Activated T-helper 1 cell treated with anti-CD3 and anti-CD28 coated beads, Interleukin-2, amount 50 U/mL, for 16 hours (primary cell): ENCODE measurements at places on chromosomes 3 and 15.
A peak's percentile ranks its signal among the peaks of the same experiment; 100 is the strongest.

GRCh38 chr15:39414201-39414600 lies 166.7 kb upstream of the THBS1 start:
- DNase-seq: no peak

- DNase-seq: no peak
Measured at GRCh38 chr3:195856410-195857084, 44.8 kb upstream of the MUC4 start.

DNA sequence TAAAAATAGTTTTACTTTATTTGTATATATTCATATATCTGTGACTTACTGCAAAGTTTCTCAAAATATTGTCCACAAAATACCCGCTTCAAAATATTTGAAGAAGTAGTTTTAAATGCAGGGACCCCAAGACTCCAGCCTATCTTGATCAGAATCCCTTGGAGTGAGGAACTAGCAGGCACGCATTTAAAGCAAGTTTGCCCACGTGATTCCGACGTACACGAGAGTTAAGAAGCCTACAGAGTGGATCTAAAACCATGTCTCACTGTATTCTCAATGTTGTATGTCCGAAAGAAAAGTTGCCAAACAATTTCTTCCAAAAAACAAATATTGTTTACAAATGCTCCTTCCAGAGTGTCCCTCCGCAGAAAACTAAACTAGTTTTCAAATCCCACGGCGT lies 1.7 kb downstream of the GABRB3 start:
- DNase-seq: no peak

- no peak for DNase-seq
Measured at GRCh38 chr3:49723296-49723627, 489 bp downstream of the GMPPB start.

DNA sequence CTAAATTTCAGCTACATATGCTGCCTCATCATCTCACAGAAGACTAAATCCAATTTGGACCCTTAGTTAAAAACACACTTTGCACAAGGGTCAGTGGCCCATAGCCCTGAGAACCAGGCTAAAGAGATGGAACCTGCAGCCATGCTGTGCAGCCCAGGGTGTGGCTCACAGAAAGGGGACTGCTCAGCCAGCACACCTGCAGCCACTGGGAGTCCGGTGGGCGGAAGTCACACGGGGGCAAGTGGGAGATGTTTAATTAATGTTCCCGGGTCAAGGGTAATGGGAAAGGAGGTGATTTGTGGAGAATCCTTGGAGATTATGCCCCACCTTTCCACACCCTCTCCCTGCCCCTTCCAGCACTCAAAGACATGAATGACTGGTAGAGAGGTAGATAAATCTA lies 467.4 kb downstream of the EPHB1 start:
- DNase-seq: no peak

GRCh38 chr15:69119001-69119400 lies 41.4 kb upstream of the GLCE start:
- no peak for DNase-seq

- DNase-seq: no peak
Measured at GRCh38 chr15:26935322-26935721, 35.7 kb upstream of the GABRG3 start.

GRCh38 chr3:150033721-150034120 lies 63.0 kb upstream of the PFN2 start:
- no peak for DNase-seq

- DNase-seq: no peak
Measured at GRCh38 chr3:184058029-184058428, 5.2 kb downstream of the HTR3C start.

DNA sequence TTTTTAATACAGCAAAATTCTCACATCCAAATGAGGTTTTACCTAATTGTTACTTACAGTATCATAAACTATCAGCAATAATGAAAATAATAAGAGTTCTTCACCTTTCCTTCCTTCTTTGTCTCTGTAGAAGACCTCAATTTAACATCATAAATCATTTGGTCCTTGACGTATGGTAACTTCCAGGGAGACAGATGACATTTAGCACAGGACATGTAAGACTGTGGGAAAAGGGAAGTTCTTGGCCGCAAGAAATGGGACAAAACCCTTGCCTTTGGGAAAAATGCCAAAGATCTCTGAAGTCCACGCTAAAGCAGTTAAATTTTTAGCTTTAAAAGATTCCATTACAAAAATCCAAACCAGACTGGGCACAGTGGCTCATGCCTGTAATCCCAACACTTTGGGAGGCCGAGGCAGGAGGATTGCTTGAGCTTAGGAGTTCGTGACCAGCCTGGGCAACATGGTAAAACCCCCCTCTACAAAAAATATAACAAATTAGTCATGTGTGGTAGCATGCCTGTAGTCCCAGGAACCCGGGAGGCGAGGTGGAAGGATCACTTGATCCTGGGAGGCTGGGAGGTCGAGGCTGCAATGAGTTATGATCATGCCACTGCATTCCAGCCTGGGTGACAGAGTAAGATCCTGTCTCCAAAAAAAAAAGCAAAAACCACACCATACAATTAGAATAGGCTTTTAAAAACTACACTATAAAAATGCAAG lies 8.8 kb downstream of the PTPN9 start:
- DNase-seq: no peak

- no peak for DNase-seq
Measured at GRCh38 chr15:57704441-57704840, 2.1 kb upstream of the POLR2M start.

- no peak for DNase-seq
Measured at GRCh38 chr3:197522183-197522715, 33.5 kb downstream of the BDH1 start.

GRCh38 chr3:115092220-115092791 lies 54.8 kb downstream of the ZBTB20 start:
- peak; percentile 14 for DNase-seq

DNA sequence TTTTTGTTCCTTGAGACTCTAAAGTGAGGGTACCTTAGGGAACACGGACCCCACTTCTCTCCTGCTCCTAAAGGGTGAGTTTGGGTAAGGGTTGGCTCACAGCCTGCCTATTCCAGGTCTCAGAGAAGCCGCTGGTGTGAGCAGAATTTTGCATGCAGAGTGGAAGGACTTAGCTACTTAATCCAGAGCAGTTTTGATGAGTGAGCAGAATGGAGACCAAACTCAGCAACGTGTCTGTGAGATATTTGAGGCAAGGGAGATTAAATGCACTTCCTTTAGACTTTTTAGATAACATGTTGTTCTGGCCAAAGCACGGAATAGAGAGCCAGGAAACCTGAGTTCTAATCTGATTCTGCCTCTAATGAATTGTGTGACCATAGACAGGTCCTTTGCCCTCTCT lies 5.1 kb downstream of the SLC24A1 start:
- DNase-seq: no peak

- DNase-seq: no peak
Measured at GRCh38 chr3:146160964-146161662, at the start of gene PLOD2. PLOD2 (minus strand) TSS chr3:146161184; CDS start chr3:146160989, 195 bp downstream.

GRCh38 chr3:81741216-81741615 lies 20.2 kb downstream of the GBE1 start:
- no peak for DNase-seq

- DNase-seq: no peak
Measured at GRCh38 chr3:128167973-128168674, 14.8 kb downstream of the EEFSEC start.

DNA sequence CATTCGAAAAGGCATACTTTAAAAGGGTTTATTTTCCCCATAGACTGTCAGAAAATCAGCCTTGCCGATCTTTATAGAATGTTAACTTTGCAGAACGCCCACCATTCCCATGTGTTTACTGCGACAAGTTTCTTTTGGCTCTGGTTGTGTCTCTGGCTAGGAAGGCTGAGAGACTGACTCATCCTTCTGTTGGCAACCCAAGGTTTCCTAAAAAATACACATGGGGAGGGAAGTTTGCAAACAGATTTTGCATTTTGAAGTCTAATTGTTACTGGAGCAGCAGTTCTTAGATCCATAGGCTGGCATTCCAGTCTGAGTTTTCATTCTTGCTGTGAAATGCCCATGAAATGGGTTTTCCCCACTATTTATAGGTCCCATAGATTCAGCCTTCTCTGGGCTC lies 37.9 kb upstream of the MINAR1 start:
- DNase-seq: no peak

DNA sequence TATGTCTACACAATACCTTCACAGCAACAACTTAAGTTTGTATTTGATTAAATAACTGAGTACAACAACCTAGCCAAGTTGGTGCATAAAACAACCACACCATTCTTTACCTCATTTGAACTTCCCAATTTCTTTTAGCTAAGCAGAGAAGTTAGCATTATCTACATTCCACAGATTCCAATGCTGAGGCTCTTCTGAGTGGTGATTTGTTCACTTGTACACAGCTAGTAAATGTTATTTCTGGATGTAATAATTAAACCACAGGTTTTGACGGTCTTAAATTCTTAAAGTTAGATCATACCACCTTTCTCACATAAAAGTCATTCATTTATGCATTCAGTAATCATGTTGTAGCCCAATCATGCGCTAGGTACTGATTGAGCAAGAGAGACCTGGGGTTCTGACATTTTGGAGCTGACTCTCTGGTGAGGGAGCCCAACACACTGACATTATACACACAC lies 102.5 kb downstream of the SST start:
- DNase-seq: no peak

DNA sequence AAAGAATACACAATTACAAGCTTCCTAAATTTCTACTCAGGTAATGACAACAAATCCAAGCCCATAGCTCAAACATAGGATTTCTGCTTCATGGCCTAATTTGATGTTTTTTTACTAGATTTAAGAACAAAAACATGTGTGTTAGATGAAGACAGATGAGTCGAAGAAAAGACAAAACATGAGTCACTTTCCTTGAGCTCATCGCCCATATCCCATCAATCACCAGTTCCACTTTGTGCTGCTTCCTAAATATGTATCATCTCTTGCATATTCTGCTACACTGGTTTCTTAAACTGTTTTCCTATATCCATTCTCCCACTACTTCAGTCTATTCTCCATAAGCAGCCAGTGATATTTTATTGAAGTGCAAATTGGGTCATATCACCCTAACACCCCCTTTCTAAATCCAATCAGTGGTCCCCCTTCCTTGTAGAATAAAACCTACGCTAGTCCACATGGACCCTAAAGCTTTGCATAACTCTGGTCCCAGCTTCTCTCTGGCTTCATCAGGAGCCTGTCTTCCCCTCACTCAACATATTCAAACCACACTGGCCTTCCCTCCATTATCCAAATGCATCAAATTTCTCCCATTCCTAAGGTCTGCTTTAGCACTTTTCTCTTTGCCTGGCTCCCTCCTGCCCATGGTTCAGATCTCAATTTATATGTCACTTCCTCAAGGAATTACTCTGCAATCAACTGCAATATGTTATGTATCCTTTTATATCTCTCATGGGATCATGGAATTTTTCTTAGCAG lies 1033.9 kb downstream of the FHIT start:
- no peak for DNase-seq

GRCh38 chr3:113249601-113250000 lies 38.2 kb downstream of the BOC start:
- no peak for DNase-seq

DNA sequence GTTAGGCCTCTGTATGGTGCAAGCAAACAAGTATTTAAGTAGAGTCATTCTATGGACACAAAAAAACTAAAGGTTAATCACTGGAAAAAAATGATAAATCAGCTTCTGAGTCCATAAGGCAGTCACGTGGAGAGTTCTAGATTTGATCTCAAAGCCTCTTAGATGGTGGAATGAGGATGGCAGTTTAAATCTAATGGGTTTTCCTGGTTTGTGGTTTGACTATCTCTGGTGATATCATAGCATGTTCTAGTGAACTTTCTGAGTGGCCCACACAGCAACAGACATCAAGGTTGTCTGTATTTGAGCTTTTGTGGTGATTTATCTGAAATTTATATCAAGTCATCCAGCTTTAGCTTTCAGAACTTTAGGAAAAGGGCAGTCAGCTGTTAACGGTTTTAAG lies 52.4 kb downstream of the ILDR1 start:
- DNase-seq: no peak

- peak; percentile 75 for DNase-seq
Measured at GRCh38 chr3:141231101-141231951, at the start of gene PXYLP1. PXYLP1 (plus strand) TSS chr3:141231825; CDS start chr3:141260176, 28,351 bp downstream.

GRCh38 chr3:56911363-56911762 lies 109.6 kb upstream of the ARHGEF3 start:
- DNase-seq: no peak

- no peak for DNase-seq
Measured at GRCh38 chr15:68464448-68465090, 32.6 kb upstream of the ITGA11 start.

DNA sequence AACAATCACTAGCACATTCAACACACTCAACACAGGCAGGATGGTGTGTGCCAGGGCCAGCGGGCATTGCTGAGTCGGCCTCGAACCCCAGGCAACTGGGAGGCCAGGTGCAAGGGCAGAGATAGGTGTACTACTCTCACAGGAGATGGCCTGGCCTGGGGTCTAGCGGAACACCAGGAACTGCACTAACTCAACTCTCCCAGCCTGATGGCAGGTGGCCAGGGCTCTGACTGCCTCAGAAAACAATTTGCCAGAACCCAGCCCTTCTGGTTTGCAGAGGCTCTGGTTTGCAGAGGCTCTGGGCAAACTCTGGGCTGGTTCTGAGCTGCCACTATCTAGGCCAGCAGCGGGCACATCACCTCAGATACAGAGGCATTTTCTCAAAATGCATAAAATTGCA lies 229.2 kb upstream of the CHRNA7 start:
- no peak for DNase-seq

- no peak for DNase-seq
Measured at GRCh38 chr3:195356151-195357086, 85.5 kb upstream of the XXYLT1 start.

- DNase-seq: no peak
Measured at GRCh38 chr15:67564021-67564967, 21.8 kb downstream of the MAP2K5 start.

DNA sequence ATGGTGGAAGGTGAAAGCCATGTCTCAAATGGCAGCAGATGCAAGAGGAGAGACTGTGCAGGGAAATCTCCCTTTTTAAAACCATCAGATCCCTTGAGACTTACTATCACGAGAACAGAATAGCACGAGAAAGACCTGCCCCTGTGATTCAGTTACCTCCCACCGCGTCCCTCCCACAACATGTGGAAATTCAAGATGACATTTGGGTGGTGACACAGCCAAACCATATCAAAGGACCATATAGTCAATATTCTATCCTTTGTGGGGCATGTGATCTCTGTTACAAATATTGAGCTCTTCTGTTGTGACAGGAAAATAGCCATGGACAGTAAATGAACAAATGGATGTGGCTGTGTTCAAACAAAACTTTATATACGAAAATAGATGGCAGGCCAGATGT lies 77.2 kb upstream of the ACKR4 start:
- DNase-seq: no peak

DNA sequence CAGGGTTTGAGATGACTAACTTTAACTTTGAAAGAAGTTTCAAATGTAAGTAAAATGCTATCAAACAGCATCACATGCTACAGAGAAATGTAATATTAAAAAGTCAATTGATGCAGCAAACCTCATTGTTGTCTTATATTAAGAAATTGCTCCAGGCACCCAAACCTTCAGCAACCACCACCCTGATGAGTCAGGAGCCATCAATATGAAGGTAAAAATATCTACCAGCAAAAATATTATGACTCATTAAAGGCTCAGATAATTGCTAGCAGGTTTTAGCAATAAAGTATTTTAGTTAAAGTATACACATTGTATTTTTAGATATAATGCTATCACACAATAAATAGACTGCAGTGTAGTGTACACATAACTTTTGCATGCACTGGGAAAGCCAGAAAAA lies 746.3 kb downstream of the ZPLD1 start:
- DNase-seq: no peak

GRCh38 chr15:98807262-98807661 lies 158.9 kb downstream of the IGF1R start:
- no peak for DNase-seq
